ENCODE measurements at places on chromosomes 1 and 21.

- H3K4me1 ChIP-seq: no peaks in the 10 kb centered on the region
- DNase-seq: no peak
- no peak overlapping the region for H3K4me3 ChIP-seq
- H3K27ac ChIP-seq: no peak overlapping the region
Measured at GRCh38 chr1:29193879-29194455, 12.3 kb upstream of the SRSF4 start.

DNA sequence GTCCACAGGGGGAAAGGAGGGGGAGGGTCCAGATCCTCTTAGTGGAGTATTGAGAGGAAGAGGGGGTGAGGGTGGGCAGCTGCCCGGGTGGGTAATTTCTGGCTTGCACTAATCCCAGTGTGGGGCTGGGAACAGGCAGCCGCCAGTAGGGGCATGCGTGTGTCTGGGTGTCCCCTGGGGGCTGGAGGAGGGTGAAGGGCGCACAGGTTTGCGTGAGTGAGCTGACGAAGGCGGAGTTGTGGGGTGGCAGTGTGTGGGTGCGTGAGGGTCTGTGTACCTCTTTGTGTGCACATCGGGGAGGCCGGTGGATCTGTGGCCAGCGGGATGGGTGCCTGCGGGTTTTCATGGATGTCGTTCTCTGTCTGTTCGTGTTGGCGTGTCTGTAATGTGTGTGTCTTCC, 97.3 kb downstream of the PAX7 start:
- no peak overlapping the region for H3K4me3 ChIP-seq
- no peaks in the 10 kb centered on the region for H3K4me1 ChIP-seq
- no peaks in the 10 kb centered on the region for H3K36me3 ChIP-seq
- H3K27me3 ChIP-seq: peaks cover 8% of the 10 kb centered on the region
- no peak overlapping the region for H3K27ac ChIP-seq

DNA sequence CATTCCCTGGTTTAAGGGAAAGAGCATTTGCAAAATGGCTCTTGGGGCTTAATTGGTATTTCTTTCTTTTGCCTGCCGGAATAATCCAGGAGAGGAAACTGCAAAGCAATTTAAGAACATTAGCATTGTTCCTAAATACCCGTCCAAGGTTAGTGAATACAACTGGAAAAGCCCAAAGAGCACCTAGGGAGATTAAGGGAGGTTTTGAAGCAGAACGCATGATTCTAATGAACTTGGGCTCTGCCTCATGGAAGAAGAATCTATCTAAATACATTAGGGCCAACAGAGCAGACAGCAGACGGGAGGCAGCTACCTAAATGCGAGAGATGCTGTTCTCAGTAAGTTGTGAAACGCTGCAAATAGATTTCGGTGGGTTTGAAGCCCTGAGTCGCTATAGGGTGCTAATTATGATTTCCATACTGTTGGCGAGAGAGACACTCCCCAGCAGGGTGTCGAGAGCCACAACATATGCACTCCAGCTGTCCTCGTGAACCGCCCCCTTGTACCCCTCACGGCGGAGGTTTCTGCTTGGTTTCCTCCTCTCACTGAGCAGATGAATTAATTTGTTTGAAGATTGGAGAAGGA, 326.7 kb upstream of the CAMK1G start:
- H3K27ac ChIP-seq: no peak overlapping the region
- H3K4me1 ChIP-seq: no peaks in the 10 kb centered on the region
- H3K36me3 ChIP-seq: no peaks in the 10 kb centered on the region
- H3K27me3 ChIP-seq: no peaks in the 10 kb centered on the region
- H3K4me3 ChIP-seq: no peak overlapping the region
- no peak for DNase-seq

GRCh38 chr1:237701534-237701933, 189.2 kb downstream of the ZP4 start:
- no peak for DNase-seq
- H3K27me3 ChIP-seq: no peaks in the 10 kb centered on the region
- no peaks in the 10 kb centered on the region for H3K36me3 ChIP-seq
- H3K4me1 ChIP-seq: no peaks in the 10 kb centered on the region
- H3K27ac ChIP-seq: no peak overlapping the region
- no peak overlapping the region for H3K4me3 ChIP-seq

DNA sequence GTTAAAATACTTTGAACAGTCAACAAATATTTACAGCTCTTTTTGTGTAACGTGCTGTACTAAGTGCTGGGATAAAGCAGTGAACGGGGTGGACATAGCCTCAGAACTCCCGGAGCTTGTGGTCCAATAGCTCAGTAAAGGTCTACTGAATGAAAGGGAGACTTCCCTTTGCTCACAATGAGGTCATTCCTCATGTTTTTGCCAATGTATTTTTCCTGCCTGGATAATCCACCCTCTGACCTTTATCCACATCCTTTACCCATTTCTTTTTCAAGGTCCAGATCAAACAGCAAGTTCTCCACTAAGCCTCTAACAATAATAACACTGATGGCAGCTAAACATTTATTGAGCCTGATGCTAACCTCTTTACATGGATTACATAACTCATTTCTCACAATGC, 55.9 kb downstream of the LEPR start:
- H3K4me3 ChIP-seq: no peak overlapping the region
- H3K36me3 ChIP-seq: no peaks in the 10 kb centered on the region
- DNase-seq: no peak
- H3K4me1 ChIP-seq: no peaks in the 10 kb centered on the region
- no peak overlapping the region for H3K27ac ChIP-seq
- no peaks in the 10 kb centered on the region for H3K27me3 ChIP-seq

DNA sequence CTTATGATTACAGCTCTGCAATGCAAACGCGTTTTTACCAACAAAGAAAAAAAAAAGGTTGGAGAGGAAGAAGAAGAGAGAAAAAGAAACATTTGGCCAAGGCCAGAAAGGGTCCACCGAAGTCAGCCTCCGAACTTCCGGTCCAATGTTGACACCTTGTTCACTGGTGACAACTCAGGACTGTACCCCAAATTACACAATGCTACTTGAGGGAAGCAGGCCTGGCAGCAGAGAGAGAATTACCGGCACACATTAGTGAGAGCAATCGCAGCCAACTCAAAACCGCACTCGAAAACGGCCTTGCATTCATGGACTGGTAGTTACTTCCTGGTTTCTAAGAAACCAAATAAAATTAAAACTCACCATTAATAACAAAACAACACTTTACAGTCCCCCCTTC, 652.5 kb downstream of the KIF26B start:
- H3K4me3 ChIP-seq: no peak overlapping the region
- H3K4me1 ChIP-seq: no peaks in the 10 kb centered on the region
- H3K27me3 ChIP-seq: no peaks in the 10 kb centered on the region
- no peaks in the 10 kb centered on the region for H3K36me3 ChIP-seq
- no peak overlapping the region for H3K27ac ChIP-seq
- DNase-seq: no peak

- no peaks in the 10 kb centered on the region for H3K4me1 ChIP-seq
- no peak for DNase-seq
- no peaks in the 10 kb centered on the region for H3K27me3 ChIP-seq
- no peak overlapping the region for H3K27ac ChIP-seq
Measured at GRCh38 chr1:117336088-117336817, 31.0 kb upstream of the MAN1A2 start.

DNA sequence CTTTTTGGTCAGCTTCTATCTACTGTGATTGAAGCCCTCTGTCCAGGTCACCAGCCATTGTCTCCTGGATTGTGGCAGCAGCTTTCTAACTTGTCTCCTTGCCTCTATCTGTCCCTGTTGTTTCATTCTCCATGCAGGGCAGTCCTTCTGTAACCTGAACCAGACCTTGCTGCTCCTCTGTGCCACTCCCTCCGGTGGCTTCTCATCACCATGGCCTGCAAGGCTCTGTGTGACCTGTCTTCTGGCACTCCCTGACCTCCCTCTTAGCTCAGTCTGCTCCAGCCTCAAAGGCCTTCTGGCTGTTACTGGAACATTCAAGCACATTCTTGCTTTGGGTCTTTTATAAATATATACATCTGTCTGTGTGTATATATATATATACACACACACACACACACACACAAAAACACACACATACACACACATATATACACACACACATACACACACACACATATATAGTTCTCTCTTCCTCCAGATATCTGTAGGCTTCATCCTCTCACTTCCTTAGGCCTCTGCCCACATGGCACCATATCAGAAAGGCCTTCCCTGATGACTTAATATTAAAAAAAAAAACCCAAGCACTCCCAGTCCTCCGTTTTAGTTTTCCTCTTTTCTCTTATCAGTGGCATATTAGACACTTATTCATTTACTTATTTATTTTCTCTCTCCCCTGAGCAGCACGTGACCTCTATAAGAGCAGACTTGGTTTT, 21.2 kb upstream of the JUN start:
- H3K4me3 ChIP-seq: no peak overlapping the region
- H3K4me1 ChIP-seq: no peaks in the 10 kb centered on the region
- DNase-seq: no peak
- H3K36me3 ChIP-seq: no peaks in the 10 kb centered on the region
- H3K27ac ChIP-seq: no peak overlapping the region
- H3K27me3 ChIP-seq: no peaks in the 10 kb centered on the region

GRCh38 chr1:8794605-8795004, 22.8 kb downstream of the RERE start:
- no peaks in the 10 kb centered on the region for H3K4me1 ChIP-seq
- no peak overlapping the region for H3K4me3 ChIP-seq
- DNase-seq: no peak
- no peaks in the 10 kb centered on the region for H3K27me3 ChIP-seq
- H3K27ac ChIP-seq: no peak overlapping the region

- no peak overlapping the region for H3K27ac ChIP-seq
- no peaks in the 10 kb centered on the region for H3K36me3 ChIP-seq
- no peaks in the 10 kb centered on the region for H3K4me1 ChIP-seq
- DNase-seq: no peak
- H3K4me3 ChIP-seq: no peak overlapping the region
Measured at GRCh38 chr1:177181280-177181630, 10.5 kb downstream of the BRINP2 start.

GRCh38 chr1:13513895-13514546, at the start of gene LRRC38:
LRRC38 (minus strand) TSS chr1:13514003; CDS start chr1:13513593, 410 bp downstream.
- peak within 1 kb of the TSS; percentile 96 for H3K4me3 ChIP-seq
- peaks cover 32% of the 10 kb centered on the region for H3K36me3 ChIP-seq
- H3K27ac ChIP-seq: peak within 1 kb of the TSS; percentile 94
- no peaks in the 10 kb centered on the region for H3K27me3 ChIP-seq
- peaks cover 45% of the 10 kb centered on the region for H3K4me1 ChIP-seq

DNA sequence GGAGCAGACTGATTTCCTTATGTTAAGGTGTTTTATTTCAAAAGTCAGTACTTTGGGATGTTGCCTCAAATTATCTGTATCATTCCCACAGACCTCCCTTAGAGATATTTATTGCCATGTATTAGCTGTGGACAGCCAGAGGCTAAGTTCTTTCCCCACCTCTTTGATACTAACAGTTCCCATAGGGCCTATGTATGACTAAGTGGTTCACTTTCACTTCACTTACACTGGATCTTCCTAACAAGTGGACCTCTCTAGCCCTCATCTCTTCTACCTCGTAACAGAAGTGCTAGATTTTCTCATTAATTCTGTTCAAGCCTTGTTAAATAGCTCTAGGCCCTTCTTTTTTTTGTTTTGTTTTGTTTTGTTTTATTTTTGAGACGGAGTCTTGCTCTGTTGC, 6.2 kb downstream of the TRAF5 start:
- peaks cover 12% of the 10 kb centered on the region for H3K27me3 ChIP-seq
- no peak for DNase-seq
- H3K4me3 ChIP-seq: no peak overlapping the region
- H3K36me3 ChIP-seq: no peaks in the 10 kb centered on the region
- H3K27ac ChIP-seq: no peak overlapping the region
- peaks cover 23% of the 10 kb centered on the region for H3K4me1 ChIP-seq

DNA sequence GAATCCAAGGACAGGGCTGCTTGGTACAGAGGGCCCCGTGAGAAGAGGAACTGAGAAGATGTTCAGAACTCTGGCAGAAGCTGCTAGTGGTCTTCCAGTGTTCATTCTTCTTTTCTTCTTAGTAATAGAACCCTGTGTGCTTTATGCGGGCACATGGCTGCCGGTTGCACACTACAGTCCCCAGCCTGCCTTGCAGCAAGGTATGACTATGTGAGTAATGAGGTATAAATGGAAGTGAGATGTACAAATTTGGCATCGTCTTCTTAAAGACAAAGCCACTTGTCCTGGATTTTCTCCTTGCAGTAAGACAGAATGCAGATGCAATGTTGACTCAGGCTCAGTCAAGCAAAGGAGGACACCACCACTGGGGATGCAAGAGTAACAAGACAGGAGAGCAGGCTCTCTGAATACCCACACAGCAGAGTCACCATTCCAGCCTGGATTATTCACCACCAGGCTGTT, 15.0 kb upstream of the ATP1B1 start:
- H3K27ac ChIP-seq: no peak overlapping the region
- H3K27me3 ChIP-seq: peaks cover 3% of the 10 kb centered on the region
- H3K4me3 ChIP-seq: no peak overlapping the region
- H3K4me1 ChIP-seq: no peaks in the 10 kb centered on the region

GRCh38 chr21:28455253-28455600, 537.5 kb downstream of the LTN1 start:
- H3K36me3 ChIP-seq: no peaks in the 10 kb centered on the region
- no peak overlapping the region for H3K27ac ChIP-seq
- H3K4me1 ChIP-seq: peaks cover 26% of the 10 kb centered on the region
- no peak overlapping the region for H3K4me3 ChIP-seq

Measured in DND-41 (cell line).